Stimulated activated CD8-positive, alpha-beta memory T cell treated with anti-CD3 and anti-CD28 coated beads, Interleukin-12 subunit alpha, Interleukin-12 subunit beta, amount 100 ng/mL, for 4 hours (primary cell): ENCODE measurements at places on chromosomes 4 and X.

DNA sequence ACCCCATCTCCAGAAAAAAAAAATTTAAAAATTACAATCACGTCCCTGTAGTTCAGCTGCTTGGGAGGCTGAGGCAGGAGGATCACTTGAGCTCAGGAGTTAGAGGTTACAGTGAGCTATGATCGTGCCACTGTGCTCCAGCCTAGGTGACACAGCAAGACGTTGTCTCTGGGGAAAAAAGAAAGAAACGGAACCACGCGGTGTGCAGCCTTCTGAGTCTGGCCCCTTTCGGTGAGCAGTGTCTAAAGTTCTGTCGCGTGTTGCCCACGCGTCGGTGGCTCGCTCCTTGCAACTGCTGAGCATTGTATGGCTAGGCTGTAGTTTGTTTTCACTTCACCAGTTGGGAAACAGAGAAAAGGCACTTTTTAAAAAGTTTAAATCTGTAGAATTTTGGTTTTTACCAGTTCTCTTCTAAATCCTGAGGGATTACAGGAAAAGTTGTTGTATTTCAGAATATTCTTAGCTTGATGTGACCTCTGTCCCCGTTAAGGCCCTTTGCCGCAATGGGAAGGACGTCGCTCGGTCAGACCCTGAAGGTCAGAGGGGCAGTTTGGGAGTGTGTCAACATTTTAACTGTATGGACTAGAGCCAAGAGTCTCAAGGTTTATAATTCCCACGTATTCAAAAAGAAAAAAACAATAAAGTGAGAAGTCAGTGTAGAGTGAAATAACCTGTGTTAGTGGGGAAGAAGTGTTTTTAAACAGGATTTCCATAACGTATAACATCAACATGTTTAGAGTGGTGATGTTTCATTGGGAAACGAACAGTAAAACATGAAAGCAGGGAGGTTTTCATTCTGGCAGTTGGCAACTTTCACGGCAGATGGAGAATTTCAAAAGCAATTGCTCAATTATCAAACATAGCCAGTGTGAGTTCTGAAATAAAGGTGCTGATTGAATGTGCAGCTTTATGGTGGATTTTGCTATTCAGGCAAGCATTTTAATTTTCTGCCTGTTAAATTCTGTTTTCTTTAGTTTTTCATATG, 45.8 kb upstream of the MSANTD1 start:
- DNase-seq = no peak

DNA sequence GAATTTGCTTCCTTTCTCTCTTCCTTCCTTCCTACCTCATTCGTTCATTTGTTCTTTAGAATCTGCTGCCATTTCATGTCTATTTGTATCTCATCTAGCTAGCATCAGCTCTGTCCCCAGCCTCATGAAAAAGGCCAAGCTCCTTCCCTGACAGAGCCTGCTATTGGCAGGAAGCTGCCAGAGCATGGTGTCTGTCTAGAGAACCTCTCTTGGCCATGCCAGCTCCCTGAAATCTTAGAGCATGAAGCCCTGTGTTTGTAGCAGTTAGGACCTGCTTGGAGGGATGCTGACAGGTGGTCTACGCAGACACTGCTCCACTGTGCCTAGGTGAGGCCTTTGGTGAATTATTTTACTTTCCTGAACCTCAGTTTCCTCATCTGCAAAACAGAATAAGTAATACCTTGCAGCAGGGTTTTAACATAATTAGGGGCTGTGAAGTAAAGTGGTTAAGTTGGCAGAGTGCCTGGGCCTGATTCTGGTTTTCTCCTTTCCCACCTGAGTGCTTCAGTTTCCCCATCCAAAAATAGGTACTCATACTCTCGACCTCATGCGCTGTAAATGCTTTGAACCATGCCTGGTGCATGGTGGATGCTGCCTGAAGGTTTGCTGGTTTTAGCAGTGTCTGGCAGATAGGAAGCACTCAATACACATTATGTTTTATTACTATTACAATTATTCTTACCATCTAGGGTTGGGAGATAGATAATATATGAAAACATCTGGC, 4.7 kb downstream of the PTTG2 start:
- DNase-seq = no peak

DNA sequence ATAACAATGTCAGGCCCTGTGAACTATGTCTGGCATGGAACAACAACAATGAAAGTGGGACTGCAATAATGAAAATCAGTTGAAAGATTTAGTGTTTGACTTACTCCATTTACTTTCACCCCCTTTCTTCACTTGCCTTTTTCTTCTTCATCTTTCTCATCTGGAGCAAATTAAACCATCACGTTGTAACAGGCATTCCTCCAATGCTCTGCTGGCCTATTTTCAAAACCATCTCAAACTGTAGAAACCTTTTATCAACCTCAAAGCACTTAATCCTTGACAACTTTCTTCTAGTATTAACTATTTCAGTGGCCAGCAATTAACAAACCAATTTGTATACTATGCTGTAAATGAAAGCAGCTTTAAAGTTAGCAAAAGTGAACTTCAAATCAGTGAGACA, 8.3 kb downstream of the KLHL13 start:
- DNase-seq = no peak

GRCh38 chr4:36026348-36026880, 217.9 kb downstream of the ARAP2 start:
- DNase-seq = no peak

DNA sequence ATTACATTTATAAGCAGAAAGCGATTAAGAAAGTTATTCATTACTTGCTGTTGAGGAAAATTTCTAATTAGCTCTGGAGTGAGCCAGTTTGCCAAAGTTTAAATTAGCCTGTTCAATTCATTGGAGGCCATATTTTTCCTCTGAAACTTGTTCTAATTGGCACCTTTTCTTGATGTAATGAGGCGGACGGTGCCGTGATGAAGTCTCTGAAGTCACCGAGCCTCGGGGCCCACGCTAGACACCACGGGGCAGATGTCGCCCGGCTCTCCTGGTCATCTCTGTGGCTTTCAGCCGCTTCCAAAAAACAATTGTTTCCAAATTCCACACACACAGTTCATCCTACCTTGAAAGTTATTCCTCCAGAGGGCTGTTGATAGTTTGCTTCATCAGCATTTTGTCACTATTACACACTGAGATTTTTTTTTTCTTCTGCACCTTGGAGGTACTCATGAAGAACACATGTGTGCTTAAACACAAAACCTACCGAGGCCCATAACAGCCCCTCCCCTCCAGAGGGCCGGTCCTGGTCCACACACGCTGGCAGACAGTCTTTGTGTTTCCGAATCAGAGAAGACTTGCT, 3.9 kb upstream of the CTAG2 start:
- no peak for DNase-seq

- no peak for DNase-seq
These were observed 17.5 kb downstream of the CFAP99 start for GRCh38 chr4:2436301-2436700.
